ENCODE measurements at places on chromosomes 2 and 18.

GRCh38 chr2:177964892-177965291 lies 107.7 kb downstream of the PDE11A start:
- no peak for DNase-seq

DNA sequence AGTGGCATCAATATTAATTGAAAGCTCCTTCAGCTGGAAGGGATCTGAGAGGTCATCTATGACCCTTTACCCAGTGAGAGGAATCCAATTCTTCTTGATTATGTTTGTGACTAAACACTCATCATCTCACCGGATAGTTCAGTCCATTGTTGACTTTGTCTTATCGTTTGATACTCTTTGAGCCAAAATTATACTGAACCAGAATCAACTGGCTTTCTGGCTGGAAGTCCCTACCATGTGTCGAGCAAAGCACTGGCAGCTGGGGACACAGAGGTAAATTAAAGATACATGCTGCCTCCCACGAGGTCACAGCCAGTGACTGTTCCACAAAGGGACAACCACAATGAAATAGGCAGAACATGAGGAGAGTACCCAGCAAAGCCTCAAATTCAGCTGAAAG lies 91.4 kb upstream of the FHL2 start:
- DNase-seq, result no peak

GRCh38 chr18:9838144-9838877 lies 47.5 kb upstream of the TXNDC2 start:
- DNase-seq, result no peak

- DNase-seq, result no peak
Observed at GRCh38 chr2:99485824-99486223, 4.0 kb downstream of the REV1 start.

DNA sequence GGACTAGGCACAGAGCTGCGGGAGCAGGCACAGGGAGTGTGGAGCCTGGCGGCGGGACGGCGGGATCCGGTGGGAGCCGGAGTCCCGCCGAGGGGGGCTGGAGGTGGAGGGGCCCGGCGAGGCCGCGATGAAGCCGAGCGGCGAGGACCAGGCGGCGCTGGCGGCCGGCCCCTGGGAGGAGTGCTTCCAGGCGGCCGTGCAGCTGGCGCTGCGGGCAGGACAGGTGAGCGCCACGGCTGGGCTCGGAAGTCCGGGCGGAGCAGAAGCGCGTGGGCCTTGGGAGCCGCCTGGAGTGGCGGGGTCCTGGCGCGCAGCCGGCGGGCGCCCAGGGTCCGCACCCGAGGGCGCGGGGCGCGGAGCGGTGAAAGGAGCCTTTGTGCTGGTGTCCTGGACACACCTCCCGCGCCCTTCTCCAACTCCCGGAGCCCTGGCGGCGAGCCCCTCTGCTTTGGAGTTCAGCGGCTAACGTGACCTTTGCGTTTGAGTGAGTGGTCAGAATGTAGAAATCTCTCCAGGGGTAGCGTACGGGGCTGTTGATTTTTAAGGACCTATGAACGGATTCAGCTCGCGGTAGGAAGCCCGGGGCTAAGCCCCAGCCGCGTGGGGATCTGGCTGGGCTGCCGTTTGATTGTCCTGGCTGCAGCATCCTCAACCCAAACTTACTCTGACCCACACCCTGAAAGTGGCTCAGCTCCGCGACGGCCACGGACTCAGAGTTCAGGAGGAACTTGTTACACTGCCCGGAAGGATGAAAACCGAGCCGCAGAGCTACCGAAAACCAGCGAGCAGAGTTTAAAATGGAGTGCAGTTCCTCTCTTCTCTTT lies 448 bp downstream of the IMPA2 start:
- DNase-seq, result no peak

- DNase-seq, result no peak
Observed at GRCh38 chr2:36354811-36355150, 797 bp upstream of the CRIM1 start.

DNA sequence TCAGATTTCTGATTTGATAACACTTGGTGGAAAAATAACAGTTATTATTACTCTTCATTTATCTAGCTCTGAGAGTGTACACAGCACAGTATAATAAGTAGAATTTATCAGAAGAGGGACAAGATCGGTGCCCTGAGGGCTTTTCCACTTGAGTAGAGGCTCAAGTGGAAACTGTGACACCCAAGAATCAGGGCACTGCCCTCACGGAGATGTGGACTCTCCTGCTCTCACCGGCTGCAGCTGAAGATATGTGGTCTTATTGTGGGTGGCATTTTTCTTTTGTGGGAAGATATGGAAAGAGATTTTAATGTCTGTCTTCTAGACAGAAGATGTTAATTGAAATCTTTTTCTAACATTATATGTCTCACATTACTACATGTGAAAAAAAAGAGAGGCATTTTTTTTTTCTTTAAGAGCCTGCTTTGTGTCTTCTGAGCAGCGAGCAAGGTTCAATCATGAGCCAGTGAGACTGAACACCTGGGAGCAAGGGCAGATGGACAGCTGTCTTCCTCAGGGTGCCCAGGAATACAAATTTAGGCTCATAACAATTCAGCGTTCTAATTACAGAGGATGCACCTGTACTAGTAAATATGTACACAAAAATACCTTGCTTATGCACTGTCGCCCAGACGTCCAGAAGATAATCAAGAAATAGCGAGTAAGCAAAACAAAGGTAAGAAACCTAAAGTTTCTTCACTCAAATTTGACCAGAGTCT lies 1098.2 kb upstream of the FANCL start:
- no peak for DNase-seq

GRCh38 chr2:207153266-207153975 lies 12.3 kb downstream of the KLF7 start:
- no peak for DNase-seq

GRCh38 chr18:63859781-63860475 lies 27.6 kb upstream of the SERPINB2 start:
- DNase-seq, result no peak

GRCh38 chr2:12607971-12608370 lies 108.8 kb upstream of the TRIB2 start:
- DNase-seq, result no peak

All from left kidney (tissue), 8 donors.